NCI-H187 (cell line): ENCODE measurements at places on chromosomes 7 and 10.
A peak's percentile ranks its signal among the peaks of the same experiment; 100 is the strongest.

- no peak for DNase-seq
Measured at GRCh38 chr7:131623154-131623553, 66.7 kb upstream of the PODXL start.

DNA sequence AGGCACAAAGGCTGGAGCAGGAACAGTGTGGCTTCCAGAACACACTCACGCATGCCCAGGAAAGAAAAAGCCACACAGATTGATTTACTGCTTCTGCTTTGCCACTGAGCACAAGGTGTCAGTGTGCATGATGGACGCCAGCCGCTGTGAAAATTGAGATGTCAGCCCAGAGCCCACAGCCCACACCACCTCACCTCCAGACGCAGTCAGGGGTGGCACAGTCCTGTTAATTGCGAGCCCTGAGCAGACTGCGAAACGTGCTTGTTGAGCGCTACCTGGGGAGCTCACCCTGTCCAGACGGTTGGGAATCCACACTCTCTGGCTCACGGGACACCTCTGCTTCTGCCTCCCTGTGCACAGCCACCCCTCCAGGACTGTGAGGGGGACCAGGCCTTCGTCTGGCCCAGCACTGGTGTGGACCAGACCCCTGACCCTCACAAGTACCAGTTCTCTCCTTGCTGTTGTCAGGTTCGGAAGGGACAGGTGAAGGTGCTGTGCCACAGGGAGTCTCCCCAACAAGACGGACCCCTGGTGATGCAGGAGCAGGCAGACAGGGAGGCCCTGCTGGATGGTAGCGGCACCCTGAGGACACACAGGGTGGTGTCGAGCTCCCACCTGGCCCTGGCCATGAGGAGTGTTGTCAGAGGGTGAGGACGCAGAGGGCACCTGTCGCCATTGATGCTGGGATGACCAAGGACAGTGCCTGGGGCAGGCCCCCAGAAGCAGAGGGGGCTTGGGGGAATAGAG, 15.3 kb downstream of the RASGEF1A start:
- no peak for DNase-seq

DNA sequence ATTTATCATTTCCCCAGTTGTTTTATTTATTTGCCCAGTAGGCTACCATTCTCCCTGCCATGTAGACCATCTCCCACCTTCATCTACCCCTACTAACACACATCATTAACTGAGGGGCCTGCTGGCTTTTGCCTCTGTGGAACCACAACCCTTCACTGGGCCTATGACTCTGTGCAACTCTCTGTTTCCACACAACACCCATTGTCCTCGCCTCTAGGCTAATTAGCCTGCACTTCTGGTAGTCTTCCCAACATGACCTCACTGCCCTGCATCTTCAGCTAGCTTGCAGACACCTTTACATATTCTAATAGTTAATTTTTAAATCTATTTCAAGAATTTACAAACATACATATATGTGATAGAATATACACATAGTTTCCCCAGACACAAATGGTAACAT, 7.5 kb downstream of the ANKIB1 start:
- DNase-seq: no peak

DNA sequence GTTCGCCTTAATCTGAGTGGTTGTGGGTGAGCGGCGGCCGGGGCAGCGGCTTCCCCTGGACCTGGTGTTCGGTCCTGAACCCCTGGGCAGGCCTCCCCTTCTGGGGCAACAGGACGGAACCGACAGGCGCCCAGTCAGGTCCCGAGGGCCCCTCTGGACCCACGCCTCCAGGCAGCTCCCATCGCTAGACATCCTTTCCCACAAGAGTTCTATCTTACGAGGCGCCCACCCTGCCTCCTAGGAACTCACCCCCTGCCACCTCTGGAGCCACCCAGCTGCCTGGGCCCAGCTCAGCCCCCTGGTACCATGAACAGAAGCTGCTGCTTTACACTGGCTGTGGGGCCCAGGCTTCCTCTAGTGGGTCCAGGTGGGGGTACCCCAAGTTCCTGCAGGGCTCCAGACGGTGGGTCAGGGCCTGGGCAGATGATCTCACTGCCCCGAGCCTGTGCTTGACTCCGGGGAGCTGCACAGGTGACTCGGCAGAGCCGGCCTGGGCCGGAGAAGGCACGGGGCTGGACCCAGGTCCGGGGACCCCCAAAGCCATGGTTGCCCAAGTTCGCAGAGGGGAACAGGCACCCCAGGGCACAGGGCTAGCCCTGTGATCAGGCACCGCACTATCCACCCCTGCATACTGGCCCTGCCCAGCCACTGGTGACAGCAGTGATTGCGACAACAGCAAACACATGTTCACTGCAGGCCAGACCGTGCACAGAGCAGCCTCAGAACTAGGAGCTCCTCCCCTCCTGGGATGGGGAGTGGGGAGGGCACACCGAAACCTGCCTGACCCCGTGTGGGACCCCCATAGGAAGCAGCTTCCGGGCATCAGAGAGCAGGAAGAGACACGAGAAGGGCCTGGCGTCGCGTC, 180.3 kb downstream of the ELFN1 start:
- DNase-seq: no peak

GRCh38 chr10:30870896-30871295, 160.8 kb downstream of the ZNF438 start:
- DNase-seq: no peak

GRCh38 chr7:68015978-68016532, 1019.4 kb downstream of the TYW1 start:
- DNase-seq: no peak

DNA sequence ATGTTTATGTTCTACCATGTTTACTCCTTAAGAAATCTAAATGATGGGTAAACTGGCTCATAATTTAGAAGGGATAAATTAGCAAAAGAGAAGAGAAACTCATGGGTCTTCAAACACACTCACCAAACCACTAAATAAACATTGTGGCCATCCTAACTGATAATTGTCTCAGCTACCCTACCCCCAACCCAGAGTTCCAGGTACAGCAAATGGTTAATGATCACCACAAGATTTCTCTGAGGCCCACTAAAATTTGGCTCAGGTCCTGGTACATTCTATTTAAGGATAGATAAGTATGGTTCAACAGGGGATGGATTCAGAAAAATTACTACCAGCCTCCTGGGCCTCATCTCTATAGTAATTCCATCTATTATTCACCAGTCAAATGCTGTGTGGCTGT, 21.4 kb downstream of the SLC25A13 start:
- DNase-seq: no peak

GRCh38 chr7:140435252-140435895, 31.5 kb downstream of the RAB19 start:
- DNase-seq: no peak

DNA sequence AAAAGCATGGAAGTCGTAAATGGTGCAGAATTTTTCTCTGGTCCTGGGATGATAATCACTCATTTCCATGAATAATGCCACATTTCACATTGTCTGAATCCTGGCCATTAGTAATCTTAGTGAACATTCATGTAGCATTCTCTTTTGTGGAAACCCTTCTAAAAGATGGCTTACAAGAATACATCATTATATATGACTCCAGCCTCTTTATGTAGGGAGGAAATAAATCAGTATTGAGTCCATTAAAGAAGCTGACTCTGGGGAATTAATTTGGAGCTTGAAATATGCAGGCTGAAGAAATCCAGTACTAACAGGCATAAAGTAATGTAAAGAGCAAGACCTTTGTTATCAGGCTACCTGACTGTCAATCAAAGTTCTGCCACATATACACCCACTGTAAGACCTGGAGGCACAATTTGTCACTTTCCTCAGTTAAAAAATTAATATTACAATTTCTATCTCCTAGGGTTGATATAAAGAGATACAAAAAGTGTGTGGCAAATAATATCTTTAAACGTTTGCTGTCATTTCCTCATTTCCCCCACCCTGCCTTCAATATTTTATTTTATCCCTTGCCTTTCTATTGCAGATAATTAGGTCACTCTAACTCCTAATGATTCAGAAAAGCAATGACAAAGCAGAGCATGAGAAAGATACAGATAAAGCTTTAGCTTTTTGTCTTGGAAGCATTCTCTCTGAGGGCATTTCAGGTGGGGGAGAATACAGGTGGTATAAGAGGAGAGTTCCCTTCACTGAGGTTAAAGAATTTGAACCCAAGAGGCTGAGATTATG, 1122.0 kb upstream of the GHITM start:
- no peak for DNase-seq

DNA sequence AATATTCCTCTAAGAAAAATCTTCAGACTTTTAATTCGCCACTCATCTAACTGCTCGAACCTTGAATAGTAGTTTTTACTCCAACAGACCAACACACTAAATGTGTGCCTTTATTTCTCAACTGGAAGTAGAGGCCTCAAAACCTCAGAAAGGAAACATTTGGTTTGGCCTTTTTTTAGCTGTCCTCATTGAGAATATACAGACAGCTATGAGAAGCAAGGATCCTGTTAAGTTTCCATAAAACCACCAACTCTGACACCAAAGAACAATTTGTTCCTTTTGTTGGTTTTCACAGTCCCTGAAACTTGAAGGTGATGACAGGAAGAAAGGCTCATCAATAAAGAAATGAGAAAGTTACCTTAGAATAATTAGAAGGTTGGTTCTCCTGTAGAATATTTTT, 199.2 kb upstream of the MEOX2 start:
- DNase-seq: no peak

GRCh38 chr7:73966062-73966940, 61.7 kb upstream of the ELN start:
- DNase-seq: no peak

- DNase-seq: peak; percentile 28
Measured at GRCh38 chr7:20329389-20330238, 1.1 kb upstream of the ITGB8 start.

- no peak for DNase-seq
Measured at GRCh38 chr7:79893991-79894390, 240.6 kb upstream of the GNAI1 start.
